Retina (tissue), 1 donor: ENCODE measurements at places on chromosomes 11 and 22.
A peak's percentile ranks its signal among the peaks of the same experiment; 100 is the strongest.

- no peak for DNase-seq
Observed at GRCh38 chr11:133948711-133949110, 8.1 kb downstream of the IGSF9B start.

GRCh38 chr11:104918113-104918824 lies 20.0 kb upstream of the CASP12 start:
- no peak for DNase-seq

DNA sequence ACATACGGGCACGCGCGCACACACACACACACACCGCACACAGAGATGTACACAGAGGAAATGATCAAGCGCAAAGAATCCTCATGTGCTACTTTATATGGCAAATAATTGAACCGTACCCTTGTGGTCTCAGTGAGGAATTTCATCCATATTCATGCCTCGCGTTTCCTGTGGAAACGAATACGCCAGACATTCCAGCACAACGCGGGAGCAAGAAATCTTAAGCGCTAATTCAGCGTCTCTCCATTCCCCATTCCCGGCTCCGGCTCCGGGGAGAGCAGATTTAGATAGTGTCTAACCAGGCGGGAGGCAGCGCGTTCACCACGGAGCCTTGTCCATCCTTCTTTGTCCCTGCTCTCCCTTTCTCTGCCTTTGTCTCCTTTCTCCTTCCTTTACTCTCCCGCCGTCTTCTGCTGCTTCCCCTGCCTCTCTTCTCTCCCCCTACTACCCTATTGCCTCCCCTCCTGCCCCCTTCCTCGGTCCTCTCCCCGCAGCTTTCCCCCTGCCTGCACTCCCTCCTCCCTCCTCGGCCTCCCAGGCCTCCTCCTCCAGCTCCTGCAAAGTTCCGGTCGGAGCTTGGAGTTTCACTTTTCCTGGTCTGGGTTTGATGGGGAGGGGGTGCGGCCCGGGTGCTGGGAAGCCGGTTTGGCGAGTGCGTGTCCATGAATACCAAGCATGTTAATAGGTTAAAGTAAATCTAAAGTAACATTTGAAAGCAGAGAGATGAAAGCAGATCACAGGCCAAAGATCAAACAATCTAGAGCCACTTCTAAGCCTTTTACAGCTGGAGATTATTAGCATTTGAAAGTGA lies 579.3 kb downstream of the BUD13 start:
- DNase-seq = peak; percentile 72

GRCh38 chr11:85902353-85902752 lies 47.2 kb downstream of the CCDC83 start:
- no peak for DNase-seq

- DNase-seq = no peak
Observed at GRCh38 chr11:88301488-88302140, 35.9 kb downstream of the CTSC start.

GRCh38 chr11:123316003-123316402 lies 114.1 kb upstream of the GRAMD1B start:
- no peak for DNase-seq

GRCh38 chr11:102116453-102117205 lies 6.4 kb downstream of the YAP1 start:
- no peak for DNase-seq

DNA sequence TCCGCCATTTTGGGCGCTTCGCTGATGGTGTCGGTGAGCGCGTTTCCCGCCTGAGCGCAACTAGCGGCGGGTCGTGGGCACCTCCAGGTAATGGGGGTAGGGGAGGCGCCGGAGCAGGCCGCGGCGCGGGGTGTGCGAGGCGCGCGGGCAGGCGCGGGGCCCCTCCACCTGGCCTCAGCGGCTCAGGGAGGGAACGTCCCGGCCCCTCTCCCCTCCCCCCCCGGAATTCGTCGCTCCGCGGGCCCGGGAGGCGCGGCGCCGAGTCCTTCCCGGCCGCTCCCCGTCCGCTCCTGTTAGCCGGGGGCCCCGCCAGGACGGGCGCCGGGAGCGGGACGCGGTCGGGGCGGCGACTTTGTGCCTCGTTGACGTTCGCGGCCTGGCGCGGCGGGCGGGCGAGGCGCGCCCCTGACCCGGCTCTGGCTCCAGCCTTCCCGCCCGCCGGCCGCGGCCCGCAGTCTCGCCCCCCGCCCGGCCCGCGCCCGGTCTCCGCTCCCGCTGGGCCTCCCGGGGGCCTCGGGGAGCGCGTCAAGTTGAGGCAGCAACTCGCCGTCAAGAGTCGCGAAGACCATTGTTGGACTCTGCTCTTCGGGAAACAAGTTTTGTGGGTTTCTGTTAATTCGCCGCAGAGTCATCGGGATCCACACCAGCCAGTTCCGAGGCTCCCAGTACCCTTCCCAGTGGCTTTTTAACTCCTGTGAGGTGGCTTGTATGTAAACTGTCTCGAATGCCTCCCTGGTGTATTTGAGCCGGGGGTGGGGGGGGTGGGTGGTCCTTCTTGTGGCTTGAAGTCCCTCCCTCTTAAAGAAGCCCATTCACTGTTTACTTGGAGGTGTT lies at the start of gene PPP6R3:
Gene PPP6R3 (plus strand): TSS at position 12 of the 834 bp plus-strand sequence. CDS start 76,913 bp downstream, outside the sequence.
- DNase-seq = peak; percentile 86

DNA sequence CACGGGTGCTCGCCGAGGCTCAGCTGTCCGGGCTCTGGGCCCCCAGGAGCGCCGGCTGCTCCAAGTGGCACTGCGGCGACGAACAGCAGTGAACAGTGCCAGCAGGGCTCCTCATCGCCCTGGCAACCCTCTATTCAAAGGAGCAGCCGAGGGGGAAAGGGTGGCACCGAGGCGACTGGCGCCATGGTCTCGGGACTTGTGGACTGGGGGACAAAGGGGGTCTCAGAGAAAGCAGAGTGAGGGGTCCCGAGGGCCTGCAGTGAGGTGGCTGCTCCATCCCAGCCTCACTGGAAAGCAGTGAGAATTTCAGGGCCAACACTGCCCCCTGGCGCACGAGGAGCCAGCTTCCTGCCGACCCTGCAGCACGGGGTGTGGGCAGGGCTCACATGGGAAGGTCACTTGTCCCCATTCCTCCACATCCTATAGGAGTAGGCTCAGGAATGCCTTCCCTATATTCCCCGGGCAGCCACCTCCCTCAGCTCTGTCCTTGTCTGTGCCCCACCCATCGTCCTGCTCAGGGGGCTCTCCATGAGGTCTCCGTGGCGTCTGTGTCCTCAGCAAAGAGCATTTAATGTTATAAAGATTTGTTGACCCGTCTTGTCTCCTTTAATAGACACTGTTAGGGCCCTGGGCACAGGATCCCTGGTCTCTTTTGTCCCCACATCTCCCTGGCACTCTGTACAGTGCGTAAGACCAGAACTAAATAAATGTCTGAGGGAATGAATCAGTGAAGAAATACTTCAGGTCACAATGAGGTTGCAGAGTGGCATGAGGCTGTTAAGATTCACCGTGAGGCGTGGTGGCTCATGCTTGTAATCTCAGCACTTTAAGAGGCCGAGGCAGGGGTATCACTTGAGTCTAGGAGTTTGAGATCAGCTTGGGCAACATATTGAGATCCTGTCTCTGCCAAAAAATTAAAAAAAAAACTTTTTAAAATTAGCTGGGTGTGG lies 26.4 kb downstream of the LRFN4 start:
- DNase-seq = peak; percentile 91

- DNase-seq = no peak
Observed at GRCh38 chr11:29844701-29845379, 172.0 kb downstream of the KCNA4 start.

- DNase-seq = no peak
Observed at GRCh38 chr22:38169116-38169515, 12.5 kb downstream of the PLA2G6 start.

DNA sequence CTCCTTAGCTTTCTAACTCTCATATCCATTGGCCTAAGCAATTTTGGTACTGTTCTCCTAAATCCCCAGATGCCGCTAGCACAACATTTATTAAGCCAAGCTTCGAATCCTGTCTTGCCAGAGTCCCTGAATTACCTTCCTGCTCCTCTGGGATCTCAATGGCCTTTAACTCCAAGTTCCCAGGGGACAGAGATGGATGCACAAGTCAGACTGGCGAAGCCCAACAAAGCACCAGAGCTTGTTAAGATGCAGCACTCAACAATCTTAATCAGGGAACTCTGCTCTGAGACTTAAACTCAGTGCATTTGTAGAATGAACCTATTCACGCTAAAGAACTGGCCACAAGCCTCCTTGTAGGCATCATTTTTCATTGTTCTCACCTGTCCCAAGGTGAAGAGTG lies 9.4 kb downstream of the GALNT18 start:
- no peak for DNase-seq

DNA sequence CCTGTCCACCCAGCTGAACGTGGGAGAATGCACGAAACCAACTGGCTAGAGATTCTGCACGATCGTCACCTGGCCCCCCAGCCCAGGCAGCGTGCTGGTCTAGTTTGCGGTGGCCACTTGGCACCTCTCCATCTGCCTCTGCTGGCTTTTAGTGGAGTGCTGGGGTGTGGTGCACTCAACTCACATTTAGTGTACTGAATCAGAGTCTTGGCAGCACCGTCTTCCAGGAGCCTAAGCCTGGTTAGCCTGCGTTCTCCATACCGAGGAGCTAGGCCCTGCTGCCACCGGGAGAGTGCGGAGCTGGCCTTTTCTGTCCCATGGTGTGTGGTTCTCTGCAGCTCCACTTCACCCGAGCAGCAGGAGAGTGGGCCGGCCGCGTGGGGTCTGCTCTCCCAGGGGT lies 2.8 kb downstream of the MRPL23 start:
- DNase-seq = no peak

DNA sequence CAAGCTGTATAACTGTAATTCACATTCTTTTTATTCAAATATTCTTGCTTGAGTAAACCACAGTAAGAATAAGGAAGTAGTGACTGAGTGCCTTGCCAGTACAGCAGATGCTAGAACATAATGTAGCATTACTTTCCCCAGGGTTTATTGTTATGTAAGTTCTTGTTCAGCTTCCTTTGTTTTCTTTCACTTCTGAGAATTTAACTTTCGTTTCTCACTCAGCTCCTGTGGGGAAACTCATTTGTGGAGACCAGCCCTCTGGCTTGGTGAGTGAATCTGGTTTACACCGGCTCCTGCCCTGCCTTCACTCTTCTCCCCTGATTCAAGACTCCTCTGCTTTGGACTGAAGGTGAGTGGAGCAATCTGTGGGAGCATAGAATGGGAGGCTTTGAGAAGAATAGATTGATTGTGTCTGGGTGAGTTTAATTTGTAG lies at the start of gene TRIM22:
Gene TRIM22 (plus strand): TSS at position 240 of the 433 bp plus-strand sequence. CDS start 6,443 bp downstream, outside the sequence.
- peak; percentile 2 for DNase-seq

DNA sequence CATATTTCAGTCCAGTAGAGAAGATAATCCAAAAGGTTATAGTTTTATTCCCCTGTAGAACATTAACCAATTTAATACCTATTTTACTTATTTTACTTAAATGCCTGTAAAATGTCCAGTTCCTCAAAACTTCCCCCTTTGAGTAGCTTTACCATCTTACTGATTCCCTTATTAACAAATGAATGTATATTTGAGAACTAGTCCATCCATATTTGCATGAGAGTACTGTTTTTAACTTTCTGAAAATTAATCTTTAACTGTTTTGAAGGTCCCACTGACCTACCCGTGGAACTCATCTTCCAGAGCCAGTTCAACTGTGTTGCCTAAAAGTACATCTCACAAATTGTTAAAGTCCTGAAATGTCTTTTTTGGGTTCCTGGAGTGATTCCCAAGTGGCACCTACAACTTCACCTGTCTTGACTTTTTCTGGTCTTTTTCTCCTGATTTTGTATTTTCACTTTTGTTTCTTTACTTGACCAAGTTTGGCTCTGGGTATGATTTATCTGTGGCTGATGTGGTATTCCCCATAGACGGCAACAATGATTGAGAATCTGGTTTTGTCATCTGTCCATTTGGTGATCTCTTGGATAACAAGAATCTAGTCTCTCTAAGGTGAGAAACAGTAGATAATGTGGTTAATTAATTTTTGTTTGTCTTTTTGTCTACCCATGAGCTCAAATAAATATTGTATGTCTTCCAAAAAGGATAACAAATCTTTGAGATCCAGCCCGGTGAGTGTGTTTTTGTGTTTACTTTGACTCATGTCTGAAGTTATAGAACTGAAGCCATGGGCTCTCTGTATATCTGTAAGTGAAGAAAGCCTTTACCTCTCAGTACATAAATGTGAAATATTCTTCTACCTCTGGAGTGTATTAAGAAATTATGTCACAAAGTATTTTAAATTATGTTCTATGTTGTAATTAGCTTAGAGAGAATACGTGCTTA lies 174.2 kb downstream of the ETS1 start:
- DNase-seq = no peak

- DNase-seq = no peak
Observed at GRCh38 chr11:46489656-46490560, 98.3 kb upstream of the CHRM4 start.

DNA sequence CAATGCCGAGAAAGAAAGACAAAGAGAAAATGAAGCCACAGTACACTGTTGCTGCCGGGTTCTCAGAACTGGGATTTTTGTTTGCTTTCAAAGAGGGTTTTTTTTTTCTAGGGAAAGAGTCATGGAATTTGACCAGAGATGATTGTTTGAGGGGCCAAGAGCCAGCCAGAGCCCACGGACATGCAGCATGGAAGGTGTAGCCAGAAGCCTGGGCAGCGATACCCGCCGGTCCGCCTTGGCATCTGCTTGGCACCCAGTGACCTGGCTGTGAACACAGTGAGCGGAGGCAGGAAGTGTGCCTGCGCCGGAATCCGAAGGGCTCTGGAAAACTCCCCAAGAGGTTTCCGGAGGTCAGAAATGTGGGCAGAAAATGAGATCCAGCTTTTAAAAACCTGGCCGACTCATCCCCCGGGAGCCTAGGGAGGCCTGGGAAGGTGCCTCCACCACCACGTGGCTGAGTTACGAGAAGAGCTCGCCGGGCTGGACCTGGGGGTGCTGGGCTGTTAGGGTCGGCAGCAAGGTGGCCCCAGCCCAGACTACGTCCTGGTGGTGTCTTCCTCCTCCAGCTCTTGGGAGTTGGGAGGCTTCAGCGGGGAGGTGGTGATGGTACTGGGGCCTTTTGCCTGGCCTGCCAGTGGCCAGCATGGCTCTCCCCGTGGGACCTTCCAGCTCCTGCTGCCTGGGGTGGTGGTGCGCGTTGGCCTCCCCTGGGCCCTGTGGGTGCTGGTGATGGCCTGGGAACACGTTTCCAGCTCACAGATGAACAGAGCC lies 61.6 kb upstream of the PPARA start:
- DNase-seq = no peak

GRCh38 chr22:42958937-42959336 lies 56.0 kb downstream of the PACSIN2 start:
- DNase-seq = no peak

DNA sequence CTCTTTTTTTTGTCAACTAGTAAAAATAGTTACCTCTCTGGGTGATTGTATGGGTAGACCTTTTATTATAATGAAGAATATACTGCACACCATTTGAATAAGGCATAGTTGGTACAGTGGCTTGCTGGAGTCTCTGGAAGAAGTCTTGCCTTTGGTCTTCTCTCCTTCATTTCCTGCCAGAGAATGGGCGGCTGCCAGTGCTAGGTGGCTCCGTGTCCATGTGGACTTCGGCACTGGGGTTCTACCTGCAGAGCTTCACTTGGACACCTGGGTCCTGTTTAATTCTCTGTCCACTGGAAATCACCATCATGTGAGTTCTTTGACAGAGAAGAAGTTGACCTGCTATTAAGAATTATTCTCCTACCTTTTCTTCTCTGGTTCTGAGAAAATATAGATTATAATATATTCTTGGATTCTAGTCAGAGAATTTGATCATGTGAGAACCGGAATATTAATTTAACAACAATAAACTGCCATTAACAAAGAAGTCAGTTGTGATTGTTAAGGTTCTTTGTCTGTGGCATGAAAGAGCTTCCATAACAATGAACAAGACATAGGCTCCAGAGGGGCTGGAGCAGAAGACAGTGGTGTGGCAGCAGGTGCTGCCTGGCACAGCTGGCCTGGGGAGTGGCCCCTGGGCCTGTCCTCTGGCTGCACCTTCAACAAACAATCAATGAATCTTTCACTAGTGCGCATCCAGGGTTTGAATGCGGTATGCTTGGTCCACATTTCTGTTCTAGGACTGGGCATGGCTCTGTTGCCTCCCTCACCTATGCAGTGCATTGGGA lies 77.5 kb downstream of the PPFIBP2 start:
- DNase-seq = no peak

- DNase-seq = no peak
Observed at GRCh38 chr22:37080438-37080837, 28.9 kb downstream of the KCTD17 start.
